Activated T-cell treated with anti-CD3 and anti-CD28 coated beads for 24 hours (primary cell): ENCODE measurements at places on chromosomes 12 and 14.

- DNase-seq: no peak
Observed at GRCh38 chr14:31261859-31262731, 54.5 kb upstream of the HECTD1 start.

GRCh38 chr12:83514372-83514771 is 827.7 kb downstream of the TMTC2 start:
- DNase-seq: no peak

GRCh38 chr12:94930772-94931171 is 72.7 kb downstream of the NDUFA12 start:
- no peak for DNase-seq

GRCh38 chr12:112752303-112752702 is 39.2 kb upstream of the RPH3A start:
- no peak for DNase-seq

- DNase-seq: peak; percentile 57
Observed at GRCh38 chr12:95548539-95549391, 2.5 kb downstream of the USP44 start.

DNA sequence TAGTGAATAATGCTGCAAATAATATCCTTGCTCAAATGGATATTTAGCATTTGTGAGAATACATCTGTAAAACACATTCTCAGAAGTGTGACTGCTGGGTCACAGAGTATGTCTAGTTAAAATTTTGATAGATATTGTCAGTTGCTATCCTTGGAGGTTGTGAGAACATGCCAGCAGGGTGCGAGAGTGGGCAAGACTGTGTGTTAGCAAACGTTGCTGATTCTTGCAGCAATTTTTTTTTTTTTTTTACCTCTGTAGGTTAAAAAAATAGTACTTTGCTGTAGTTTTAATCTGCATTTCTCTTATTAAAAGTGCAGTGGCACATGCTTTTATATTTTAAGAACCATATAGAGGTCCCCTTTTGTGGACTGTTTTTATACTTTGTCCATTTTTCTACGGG is 4.5 kb upstream of the NYNRIN start:
- no peak for DNase-seq

DNA sequence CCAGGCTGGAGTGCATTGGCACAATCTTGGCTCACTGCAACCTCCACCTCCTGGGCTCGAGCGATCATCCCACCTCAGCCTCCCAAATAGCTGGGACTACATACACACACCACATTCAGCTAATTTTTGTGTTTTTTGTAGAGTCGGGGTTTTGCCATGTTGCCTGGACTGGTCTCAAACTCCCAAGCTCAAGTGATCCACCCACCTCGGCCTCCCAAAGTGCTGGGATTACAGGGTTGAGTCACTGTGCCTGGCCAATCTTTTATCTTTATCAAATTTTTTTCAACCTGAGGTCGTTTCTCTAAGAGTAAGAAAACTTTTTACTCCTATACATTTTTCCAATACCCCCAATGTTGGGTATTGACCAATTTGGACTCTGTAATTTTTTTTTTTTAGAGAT is 40.0 kb upstream of the NAP1L1 start:
- DNase-seq: no peak

GRCh38 chr14:99535448-99535847 is 54.2 kb downstream of the CCNK start:
- DNase-seq: no peak

DNA sequence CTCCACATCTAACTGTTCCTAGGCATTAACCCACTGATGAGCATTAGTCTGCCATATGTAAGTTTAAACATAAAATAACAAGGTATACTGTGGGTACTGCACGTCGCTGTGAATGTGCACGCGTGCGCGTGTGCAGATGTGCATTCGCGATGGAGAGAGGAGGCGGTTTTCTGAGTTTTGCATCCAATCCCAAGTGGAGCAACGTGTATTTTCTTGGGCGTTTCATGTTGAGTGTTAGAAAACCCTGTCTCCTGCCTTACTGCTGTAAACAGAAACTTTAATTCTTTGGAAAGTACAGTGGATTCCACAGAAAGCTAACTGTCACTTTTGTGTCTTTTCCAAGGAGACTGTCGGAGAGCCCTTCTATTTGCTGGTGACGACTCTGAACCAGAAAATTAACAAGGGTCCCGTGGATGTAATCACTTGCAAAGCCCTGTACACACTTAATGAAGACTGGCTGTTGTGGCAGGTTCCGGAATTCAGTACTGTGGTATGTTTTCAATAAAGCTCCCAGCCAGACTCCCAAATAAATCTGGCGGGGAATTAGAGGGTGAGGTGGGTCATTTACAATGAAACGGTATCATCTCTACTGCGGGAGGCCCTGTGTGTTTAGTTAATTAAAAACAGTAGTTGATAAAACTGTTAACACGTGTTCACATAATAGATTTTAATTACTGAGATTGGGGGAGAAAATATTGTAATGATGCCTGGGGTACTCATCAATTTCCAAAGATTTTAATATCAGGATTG is 116.5 kb downstream of the PLXNC1 start:
- DNase-seq: no peak

DNA sequence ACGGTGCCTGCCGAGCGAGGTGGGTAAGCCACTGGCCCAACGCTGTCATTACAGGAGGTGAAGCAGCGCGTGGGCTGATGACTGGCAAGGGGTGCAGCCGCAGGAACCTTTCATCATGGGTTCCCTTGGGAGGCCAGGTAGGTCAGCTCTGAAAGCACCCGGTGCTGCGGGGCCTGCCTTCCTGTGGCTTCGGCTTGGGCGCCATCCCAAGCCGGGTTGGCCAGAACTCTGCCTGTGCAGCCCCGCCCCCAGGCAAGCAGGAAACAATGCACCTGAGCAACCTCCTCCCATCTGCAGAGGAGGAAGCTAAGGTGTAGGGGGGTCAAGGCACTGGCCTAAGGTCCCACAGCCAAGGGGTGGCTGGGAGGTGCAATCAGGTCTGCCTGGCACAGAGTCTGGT is 20.0 kb upstream of the HHIPL1 start:
- no peak for DNase-seq
